Caki2 (cell line): ENCODE measurements at places on chromosomes 11 and 22. TPM values are rescaled to one million over a fixed set of nuclear protein-coding genes. Genes with fewer than 3 reads are reported as not detected.
A peak's percentile ranks its signal among the peaks of the same experiment; 100 is the strongest.

Gene SEPTIN5
- total RNA-seq, result 37.8 and 46.2 TPM in 2 replicates

DNA sequence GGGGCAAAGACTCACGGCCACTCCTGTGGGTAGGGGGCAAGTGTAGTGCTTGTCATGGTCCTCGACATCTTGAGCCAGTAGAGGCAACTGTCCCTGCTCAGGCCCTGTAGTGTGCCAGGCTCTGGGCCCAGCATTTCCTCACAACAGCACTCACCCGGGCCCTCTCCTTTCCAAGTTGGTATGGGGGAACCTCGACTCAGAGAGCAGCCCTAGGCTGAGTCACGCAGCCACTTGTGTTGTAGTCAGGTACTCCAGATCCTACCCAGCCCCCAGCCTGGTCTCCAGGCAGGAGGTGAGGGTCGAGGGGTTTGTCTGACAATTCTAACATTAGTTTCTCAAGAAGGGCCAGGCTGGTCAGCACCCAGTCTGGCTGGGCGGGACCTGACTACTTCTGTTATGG lies 4.1 kb downstream of the RELT start:
- DNase-seq, result no peak

Gene OR5A1
- total RNA-seq, result not detected in 2 replicates

Gene MISFA
- not detected in 2 replicates for total RNA-seq

DNA sequence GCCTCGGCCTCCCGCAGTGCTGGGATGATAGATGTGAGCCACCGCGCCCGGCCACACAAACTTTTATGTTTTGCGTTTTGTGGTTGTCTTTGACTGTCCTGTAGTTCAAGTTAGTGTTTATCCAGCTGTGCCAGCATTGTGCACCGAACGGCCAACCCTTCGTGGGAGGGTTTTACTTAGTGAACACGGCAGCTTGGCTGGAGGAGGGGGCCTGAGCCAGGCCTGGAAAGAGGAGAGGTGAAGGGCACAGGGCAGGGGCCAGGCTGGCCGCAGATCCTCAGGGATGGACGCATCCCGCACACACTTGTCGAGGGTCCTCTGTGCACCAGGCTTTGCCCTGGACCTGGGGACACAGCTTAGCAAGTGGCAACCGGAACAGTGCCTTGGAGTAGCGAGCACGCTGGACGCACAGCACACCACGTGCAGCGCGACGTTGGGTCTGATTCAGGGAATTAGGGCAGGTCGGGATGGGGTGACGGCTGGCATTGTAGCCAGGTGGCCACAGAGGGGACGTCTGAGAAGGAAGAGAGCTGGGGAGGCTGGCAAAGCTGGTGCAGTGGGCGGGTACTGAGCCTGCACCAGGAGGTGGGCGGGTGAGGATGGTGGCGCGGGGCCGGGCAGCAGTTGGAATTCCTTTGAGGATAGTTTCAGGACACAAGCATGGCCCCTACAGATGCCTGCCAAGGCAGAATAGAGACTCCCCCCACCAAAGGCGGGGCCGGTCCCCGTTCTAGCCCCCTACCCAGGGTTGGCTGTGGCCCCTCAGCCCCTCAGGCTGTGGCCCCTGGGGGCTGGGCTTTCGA lies 13.4 kb downstream of the EPS8L2 start:
- no peak for DNase-seq

DNA sequence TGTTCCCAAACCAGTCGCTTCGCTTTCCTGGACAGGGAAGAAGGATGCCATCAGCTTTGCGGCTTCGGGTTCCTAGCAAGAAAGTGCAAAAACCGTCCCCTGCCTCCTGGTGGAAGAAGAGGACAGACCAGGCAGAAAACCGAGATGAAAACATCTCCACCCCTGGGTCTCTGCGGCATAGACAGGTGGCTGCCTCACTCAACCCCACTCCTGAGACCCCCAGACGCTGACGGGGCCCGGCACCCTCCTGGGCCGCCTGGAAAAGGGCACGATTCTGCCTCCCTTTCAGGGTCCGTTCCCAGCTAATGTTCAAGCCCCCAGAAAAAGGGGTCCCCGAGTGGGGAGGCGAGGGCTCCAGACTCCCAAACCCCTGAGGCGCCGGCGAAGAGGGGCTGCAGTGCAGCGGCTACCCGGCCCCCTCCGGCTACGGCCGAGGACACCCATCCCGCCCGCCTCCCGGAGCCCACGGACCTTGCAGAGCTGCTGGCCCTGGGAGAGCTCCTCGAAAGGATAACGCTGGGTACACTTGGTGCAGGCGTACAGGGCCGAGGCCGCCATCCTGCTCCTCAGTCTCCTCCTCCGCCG lies 569 bp downstream of the FAM76B start:
- peak; percentile 39 for DNase-seq

Gene CALCA
- not detected in 2 replicates for total RNA-seq

Gene PVALB
- not detected in 2 replicates for total RNA-seq

- no peak for DNase-seq
Measured at GRCh38 chr11:25183411-25183810, 686.6 kb downstream of the LUZP2 start.
